ENCODE measurements at places on chromosomes 3 and 15. TPM values are rescaled to one million over a fixed set of nuclear protein-coding genes. Genes with fewer than 3 reads are reported as not detected.

GRCh38 chr15:93495799-93496637, 407.0 kb upstream of the RGMA start:
- H3K27ac ChIP-seq = no peak overlapping the region
- no peak overlapping the region for H3K4me3 ChIP-seq
- no peaks in the 10 kb centered on the region for H3K36me3 ChIP-seq
- H3K27me3 ChIP-seq = no peaks in the 10 kb centered on the region
- no peak for DNase-seq

LMLN gene
- polyA plus RNA-seq = 0.23 TPM

NKIRAS1 gene
- polyA plus RNA-seq = 5.4 TPM

DNA sequence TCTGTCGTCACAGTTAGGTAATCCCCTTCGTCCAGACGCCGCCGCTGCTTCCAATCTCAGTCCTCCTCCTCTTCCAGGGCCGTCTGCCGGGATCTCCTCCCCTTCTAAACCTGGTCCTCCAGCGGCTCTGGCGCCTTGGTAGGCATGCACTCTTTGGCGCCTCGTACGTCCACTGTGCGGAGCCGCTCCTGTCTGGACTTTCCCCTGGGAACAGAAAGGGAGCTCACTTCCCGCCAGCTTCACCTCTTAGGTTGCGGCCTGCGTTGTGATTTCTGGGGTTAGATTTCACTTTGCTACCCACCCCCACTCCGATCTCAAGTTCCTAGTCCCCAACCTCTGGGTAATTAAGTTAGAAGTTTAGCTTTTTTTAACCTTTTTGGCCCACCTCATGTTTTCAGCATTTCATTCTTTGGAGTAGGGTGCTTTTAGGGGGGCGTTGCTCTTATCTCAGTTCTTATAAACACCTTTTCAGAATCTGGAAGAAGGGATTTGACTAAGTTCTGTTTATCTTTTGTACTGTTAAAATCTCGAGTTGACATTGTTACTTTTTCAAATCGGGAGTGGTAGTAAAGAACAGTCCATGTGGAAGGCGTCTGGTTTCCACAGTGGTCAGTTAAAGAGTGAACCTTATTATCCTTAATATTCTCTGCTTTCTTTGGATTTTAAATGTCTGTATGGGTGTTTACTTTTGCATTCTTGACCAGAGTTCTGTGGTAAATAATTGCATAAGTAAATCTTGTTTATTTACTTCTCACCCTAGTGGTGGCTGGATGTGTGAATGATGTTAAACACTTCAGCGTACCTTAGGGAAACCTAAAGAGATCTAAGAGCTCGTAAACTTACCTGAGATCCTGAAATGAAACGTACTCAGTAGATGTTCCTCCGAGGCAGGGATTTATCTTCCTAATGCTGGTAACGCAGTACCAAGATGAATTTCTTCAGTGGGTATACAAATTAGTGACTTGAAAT, 611 bp downstream of the CTDSPL2 start:
- H3K27ac ChIP-seq = peak overlapping the region; percentile 95
- H3K36me3 ChIP-seq = no peaks in the 10 kb centered on the region
- H3K27me3 ChIP-seq = no peaks in the 10 kb centered on the region
- H3K4me1 ChIP-seq = peaks cover 33% of the 10 kb centered on the region
- H3K4me3 ChIP-seq = peak overlapping the region; percentile 87
- no peak for DNase-seq

FOXL2 gene
- not detected for polyA plus RNA-seq

DNA sequence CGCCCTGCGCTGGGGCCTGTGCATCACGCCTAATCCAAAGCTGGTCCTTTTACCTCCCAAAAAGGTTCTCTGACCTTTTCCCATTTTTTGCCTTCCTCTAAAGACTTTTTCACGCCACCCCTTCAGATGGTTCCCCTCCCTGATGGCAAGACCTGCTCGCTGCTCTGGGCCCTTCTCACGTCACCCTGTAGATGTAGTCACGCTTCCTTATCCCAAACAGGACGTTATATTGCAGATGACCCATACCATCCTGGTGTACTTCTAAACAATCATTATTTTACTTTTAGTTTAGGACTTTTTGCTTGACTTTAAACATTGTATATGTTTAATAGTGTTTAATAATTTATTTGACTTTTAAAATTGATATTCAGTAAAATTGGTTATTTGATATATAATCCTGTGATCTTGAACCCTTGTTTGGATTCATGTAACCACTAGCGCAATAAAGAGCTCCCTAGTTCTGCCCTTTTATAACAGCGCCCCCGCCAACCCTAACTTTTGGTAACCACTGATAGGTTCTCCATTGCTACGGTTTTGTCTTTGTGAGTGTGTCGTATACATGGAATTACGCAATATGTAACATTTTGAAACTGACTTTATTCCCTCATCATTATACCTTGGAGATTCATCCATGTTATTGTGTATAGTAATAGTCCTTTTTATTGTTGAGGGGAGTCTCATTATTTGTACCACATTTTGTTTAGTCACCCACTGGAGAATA, 159.0 kb upstream of the CHRNA7 start:
- H3K4me1 ChIP-seq = no peaks in the 10 kb centered on the region
- no peaks in the 10 kb centered on the region for H3K36me3 ChIP-seq
- peak overlapping the region; percentile 66 for H3K4me3 ChIP-seq

GRCh38 chr3:177633671-177634207, 436.5 kb upstream of the TBL1XR1 start:
- H3K27ac ChIP-seq = no peak overlapping the region
- H3K27me3 ChIP-seq = no peaks in the 10 kb centered on the region
- H3K4me1 ChIP-seq = no peaks in the 10 kb centered on the region
- H3K36me3 ChIP-seq = no peaks in the 10 kb centered on the region

DNA sequence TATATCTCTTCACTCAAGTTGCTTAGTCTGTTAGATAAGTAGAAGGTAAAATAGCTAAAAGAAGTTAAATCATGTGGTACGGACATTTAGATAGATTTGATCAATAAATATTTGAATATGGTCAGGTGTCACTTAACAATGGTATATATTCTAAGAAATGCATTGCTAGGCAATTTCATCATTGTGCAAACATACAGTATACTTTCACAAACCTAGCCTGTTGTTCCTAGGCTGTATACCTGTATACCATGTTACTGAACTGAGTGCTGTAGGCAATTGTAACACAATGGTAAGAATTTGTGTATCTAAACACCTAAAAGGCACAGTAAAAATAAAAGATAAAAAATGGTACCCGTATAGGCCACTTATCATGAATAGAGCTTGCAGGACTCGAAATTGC, 112.8 kb upstream of the CGNL1 start:
- DNase-seq = no peak
- H3K4me1 ChIP-seq = peaks cover 4% of the 10 kb centered on the region
- H3K4me3 ChIP-seq = no peak overlapping the region
- H3K36me3 ChIP-seq = peaks cover 12% of the 10 kb centered on the region
- H3K27ac ChIP-seq = no peak overlapping the region
- H3K27me3 ChIP-seq = no peaks in the 10 kb centered on the region

MTMR10 gene
- 12.7 TPM for polyA plus RNA-seq

DNA sequence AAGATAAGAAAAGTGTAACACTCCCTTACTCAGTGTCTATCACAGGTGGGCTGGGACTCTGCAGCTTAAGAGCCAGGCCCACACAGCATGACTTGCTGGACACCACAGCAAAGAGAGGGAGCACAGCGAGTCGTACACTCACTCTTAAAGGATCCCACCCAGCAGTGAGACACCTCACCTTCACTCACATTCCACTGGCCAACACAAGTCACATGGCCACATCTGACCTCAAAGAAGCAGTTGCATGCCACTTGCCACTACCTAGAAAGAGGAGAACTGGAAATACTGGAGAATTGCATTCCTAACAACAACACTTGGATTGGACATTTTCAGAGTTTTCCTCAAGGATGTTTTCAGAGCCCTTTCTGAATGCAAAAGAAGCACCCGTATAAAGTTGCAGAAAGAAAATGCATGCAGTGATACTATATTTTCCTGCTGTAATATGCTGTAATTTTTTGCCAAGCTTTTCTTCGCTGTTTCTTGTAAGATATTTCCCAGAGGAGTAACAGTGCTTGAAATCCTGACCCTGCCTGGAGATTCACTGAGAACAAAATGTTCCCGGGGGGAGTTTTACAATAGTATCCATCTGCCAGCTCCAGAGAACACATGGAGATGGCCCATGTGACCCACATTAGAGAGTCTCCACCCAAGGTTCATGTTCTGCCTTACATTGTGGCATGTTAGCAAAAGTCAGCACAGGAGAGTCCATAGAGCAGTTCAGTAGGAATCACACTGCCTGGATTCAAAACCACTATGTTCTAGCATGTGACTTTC, 42.2 kb downstream of the TRIM42 start:
- DNase-seq = no peak
- H3K36me3 ChIP-seq = no peaks in the 10 kb centered on the region
- H3K4me1 ChIP-seq = no peaks in the 10 kb centered on the region
- no peak overlapping the region for H3K4me3 ChIP-seq
- no peaks in the 10 kb centered on the region for H3K27me3 ChIP-seq

- H3K27ac ChIP-seq = peak overlapping the region; percentile 86
- DNase-seq = no peak
- H3K4me1 ChIP-seq = peaks cover 77% of the 10 kb centered on the region
- no peak overlapping the region for H3K4me3 ChIP-seq
- H3K27me3 ChIP-seq = no peaks in the 10 kb centered on the region
These were observed 150.2 kb upstream of the BHLHE40 start for GRCh38 chr3:4829031-4829394.
